Forelimb muscle (tissue), 1 donor: ENCODE measurements at places on chromosomes 16 and 17. TPM values are rescaled to one million over a fixed set of nuclear protein-coding genes. Genes with fewer than 3 reads are reported as not detected.

- no peak for DNase-seq
Measured at GRCh38 chr16:47359478-47359877, 101.4 kb downstream of the ITFG1 start.

GRCh38 chr17:45973099-45973780 lies 25.8 kb upstream of the STH start:
- no peak for DNase-seq

DNA sequence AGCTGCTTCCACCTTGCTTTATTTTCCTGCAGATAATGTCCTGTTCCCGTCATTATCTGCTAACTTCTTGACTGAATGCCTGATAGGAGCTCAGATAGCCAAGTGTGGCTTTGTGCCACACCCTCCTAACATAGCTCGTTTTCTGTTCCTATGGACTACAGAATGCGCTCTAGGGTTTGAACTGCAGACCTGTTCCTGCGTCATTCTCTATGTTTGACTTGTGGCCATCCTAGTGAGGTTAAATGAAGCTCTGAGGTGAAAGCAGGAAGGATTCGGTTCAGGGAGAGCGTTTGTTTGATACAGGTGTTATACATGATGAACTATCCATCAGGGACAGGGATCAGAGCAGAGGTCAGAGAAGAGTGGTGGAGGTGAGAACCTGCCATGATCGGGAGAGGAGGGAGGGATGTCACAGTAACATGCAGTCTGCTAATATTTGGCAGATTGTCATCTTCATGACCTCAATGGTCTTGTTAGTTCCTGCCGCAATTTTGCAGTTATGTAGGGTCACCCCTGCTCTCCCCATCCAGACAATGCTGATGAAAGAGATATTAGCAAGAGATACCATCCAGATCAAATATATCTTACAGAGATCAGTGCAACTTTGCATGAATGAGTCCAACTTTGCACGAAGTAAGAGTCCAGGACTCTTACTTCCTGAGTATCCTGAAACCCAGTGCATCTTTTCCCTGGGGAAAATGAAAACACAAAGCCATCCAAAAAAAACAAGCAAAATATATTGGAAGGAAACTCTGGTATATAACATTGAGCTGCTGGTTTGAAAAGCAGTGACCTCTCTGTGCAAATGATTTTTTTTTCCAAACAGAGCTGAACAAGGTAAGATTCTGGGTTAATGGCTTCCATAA lies 32.8 kb downstream of the MPHOSPH6 start:
- DNase-seq = no peak

The ZG16 gene
- not detected for polyA plus RNA-seq

GRCh38 chr17:71024172-71024571 lies 854.8 kb downstream of the KCNJ2 start:
- no peak for DNase-seq

The PERCC1 gene
- polyA plus RNA-seq = 0.20 TPM

DNA sequence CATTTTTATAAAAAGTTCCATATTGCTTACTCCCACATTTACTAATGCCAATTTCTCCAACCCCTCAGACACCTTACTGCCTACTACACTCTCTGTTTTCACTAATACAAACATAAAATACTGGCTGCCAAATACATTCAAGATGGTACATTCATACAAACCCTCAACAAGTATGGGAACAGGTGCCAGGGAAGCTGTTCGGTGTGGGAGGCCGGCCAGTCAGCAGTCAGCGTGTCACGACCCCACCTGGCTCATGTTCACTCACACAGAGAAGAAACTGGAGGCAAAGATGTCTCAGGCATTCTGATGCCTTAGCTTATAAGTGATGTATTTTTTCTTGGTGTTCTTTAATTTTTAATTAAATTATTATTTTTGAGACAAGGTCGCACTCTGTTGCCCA lies 42.4 kb upstream of the TRAP1 start:
- DNase-seq = no peak

DNA sequence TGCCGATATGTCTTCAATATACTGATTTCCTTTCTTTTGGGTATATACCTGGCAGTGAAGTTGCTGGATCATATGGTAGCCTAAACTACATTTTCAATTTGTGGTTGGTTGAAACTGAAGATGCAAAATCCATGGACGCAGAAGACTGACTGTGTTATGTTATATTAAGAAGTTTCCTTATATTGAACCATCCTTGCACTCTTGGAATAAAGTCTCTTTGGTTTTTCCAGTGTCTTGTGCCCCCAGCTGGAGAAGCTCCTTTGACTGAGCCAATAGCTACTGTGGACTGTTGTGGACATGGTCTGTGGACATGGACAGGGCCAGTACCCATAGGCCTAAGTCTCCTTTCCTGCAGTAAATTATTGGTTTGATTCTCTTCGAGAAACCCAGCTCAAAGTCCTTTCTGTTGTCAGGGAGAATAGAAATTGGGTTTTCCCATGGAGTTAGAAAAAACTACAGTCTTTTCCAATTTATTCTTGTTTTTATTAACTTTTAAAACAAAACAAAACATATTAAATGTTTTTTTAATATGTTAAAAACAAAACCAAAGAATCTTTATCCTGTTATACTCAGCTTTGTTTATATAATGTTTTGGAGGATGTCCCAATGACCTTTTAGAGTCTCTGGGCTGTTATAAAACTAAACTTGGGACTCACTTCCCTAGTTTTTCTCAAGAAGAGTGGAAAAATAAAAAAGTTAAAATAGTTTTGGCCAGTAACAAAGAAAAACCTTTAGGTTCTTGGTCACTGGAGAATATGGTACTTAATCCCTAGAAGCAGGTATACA lies 15.2 kb upstream of the IL34 start:
- no peak for DNase-seq

- DNase-seq = no peak
Measured at GRCh38 chr17:74631468-74632450, 8.2 kb upstream of the CD300E start.

DNA sequence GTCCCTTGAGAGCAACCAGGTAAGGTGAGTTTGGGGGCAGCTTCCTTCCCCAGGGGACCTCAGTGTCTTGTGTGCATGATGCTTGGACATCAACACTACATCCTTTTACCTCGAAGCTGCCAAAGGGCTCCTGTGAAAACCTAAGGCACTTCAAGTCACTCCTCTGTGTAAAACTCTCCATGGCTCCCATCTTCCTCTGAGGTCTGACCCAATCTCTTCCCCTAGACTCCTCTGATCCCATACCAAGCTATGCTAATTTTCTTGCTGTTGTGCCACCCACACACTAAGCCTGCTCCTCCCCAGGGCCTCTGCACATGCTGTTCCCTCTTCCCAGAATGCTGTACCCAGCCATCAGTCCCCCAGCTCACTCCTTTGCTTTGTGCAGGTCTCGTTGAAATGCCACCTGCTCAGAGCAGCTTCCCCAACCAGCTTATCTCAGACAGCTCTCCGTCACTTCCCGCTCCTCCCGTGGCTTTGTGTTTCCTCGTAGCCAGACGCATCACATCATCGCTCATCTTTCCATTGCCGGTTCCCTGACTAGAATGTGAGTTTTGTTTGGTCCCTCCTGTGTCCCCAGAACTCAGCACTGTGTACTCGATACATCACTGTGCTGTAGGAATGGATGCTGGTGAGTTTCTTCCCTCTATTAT lies 78.4 kb downstream of the CNGB1 start:
- DNase-seq = no peak

The TBC1D3K gene
- not detected for polyA plus RNA-seq

DNA sequence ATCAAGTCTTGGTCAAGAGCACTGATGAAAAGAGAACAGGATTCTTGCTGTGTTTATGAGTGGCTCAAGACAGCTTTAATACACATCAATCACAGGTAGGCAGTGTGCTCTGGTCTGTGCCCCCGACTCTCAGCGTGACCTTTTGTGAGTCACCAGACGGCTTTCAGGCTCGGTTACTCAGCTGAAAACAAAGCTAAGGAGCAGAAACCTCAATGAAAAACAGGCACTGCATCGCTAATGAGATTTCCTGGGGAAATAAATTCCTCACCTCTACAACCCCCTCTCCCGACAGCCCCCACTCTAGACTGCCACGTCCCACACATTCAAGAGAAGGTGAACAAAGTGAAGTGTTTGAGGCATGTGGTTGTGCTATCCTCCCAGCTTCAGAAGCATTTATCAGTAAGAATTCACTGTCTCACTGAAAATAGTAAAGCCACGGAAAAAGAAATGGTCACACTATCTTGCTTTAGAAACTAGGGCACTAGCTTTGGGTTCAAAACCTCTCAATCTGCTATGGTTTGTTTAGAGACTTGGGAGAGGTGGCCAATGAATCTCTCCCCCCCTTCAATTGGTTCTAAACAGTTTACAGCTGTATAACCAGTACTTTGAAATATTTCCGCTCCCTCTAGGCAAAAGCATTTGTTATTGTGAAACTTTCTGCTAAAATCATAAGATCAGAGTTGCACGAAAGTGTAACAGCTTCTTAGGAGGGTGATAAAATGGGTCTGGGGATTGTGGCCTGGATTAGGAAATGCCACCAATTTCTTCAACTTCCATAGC lies 199.5 kb upstream of the PMFBP1 start:
- DNase-seq = no peak

The TSNAXIP1 gene
- 1.4 TPM for polyA plus RNA-seq

DNA sequence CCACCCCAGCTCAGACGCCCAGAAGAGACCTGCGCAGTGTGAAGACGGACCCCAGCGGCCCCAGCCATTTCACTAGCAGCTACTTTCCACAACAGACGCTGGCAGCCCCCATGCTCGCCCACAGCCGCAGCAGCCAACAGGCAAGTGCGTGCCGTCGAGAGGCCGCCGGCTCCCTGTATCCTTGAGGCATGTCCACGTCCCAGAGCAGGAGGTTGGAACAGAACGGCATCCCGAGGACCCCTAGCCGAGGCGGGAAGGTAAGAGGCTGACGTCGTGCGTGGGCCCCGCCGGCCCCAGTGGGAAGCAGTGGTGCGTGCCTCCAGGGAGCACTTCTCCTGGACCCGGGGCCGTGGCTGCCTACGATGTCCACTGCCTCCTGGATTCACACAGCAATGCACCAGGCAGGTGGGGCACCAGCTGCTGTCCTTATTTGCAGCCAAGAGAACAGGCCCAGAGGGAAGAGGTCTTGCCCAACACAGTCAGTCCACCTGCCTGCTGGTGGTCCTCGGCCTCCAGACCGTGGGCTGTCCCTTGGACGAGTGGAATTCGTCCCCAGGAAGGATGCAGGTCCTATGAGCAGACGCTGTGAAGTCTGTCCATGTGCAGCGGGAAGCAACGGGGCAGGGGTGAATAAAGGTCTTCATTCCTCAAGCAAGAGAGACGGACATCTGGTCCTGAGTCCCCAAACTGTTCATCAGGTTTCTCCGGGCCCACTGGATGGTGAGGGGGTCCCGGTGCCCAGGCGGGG lies 38.5 kb downstream of the SLC7A5 start:
- DNase-seq = no peak

- DNase-seq = no peak
Measured at GRCh38 chr17:12320286-12320685, 299.6 kb downstream of the MAP2K4 start.

DNA sequence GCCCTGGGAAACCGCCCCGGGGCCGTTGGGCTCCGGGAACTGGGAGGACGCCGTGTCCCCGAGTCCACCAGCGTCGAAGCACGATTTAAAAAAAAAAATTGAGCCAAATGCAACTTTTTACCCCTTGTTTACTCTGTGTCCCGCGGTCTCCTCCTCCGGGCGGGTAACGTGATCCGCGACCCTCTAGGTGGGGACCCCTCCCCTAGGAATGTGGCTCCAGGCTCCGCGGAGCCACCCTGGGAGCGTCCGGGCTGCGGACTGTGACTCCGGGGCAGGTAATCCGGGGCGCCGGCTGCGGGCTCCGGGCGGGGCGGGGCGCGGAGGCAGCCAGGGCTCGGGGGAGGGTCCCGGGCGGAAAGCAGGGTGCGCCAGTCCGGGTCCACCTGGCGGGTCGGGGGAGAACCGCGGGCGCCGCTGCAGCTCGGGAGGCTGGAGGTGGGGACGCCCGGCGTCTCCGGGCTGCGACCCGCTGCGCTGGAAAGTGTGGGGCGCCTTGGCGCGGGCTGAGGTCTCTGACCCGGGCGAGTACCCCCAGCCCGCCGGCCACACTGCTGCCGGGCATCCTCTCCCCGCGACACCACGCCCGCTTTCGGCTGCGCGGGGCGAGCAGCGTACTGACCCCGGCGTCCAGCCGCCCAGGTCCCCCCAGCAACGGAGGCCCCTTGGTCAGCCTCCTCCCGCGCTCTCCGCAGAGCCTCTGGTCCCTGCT lies 852 bp upstream of the HELZ start:
- DNase-seq = no peak

- no peak for DNase-seq
Measured at GRCh38 chr16:78183437-78184237, 84.2 kb downstream of the WWOX start.

DNA sequence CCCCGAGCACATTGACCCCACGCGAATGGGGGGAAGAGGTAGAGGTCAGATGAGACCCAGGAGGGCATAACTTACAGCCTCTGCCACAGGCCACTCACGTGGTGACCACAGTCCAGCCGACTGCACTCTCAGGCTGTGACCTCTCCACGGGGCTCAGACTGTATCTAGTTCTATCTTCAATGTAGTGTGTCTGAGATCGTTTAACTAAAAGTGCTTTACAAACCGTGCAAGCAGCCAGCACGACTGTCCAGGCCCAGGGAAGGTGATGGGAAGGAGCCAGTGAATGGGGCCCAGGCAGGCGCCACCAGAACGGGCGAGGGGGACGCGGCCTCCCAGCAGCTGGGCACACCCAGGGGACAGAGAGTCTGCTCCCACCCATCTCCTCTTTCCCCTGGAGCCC lies 108.6 kb downstream of the ANKRD11 start:
- DNase-seq = no peak

The CD300E gene
- polyA plus RNA-seq = 0.04 TPM

GRCh38 chr16:68356249-68356918 lies 45.6 kb downstream of the PRMT7 start:
- DNase-seq = no peak

The PRSS36 gene
- polyA plus RNA-seq = 1.0 TPM

- no peak for DNase-seq
Measured at GRCh38 chr17:64126918-64127317, 3.0 kb downstream of the ERN1 start.

DNA sequence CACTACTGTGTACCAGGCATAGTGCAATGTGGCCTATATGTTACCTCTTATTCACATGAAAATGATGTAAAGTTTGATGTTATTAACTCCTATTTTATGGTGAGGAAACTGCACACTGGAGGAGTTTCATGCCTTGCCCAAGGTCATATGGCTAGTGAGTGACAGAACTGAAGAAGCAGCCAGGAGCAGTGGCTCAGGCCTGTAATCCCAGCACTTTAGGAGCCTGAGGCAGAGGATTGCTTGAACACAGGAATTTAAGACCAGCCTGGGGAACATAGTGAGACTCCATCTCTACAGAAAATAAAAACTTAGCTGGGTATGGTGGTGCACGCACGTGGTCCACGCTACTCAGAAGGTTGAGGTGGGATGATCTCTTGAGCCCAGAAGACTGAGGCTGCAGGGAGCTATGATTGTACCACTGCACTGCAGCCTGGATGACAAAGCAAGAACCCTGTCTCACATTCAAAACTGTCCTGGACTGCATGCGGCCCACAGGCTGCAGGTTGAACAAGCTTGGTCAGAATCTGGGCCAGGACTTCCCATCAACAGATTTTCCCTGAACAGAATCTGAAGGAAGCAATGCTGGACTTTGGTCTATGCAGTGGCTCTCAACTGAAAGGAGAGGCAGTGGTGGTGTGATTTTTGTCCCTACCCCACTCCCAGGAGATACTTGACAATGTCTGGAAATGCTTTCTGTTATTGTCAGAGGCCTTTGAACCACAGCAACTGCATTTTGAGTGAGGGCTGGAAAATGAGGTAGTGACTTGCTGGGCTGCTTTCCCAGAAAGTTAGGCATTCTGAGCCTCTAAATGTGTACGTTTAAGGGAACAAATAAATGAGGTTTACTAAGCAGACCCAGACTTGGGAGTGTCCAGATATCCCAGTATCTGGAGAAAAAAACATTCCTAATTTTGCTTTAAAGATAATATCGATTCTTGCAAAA lies 479.5 kb downstream of the TMEM114 start:
- no peak for DNase-seq
